ENCODE measurements at places on chromosomes 6 and 20.

DNA sequence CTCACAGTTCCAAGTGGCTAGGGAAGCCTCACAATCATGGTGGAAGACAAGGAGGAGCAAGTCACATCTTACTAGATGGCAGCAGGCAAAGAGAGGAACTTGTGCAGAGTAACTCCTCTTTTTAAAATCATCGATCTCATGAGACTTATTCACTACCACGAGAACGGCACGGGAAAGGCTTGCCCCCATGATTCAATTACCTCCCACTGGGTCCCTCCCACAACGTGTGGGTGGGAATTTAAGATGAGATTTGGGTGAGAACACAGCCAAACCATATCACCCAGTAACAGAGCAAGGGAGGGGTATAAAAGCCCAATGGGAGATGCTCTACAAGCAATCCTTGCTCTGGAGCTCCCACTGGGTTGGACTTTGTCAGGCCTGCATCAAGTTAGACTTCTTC, 80.4 kb downstream of the JPH2 start:
- no peak for DNase-seq

GRCh38 chr20:61287583-61288275, 35.7 kb downstream of the CDH4 start:
- DNase-seq = no peak

GRCh38 chr20:20435453-20435852, 67.5 kb downstream of the INSM1 start:
- DNase-seq = no peak

GRCh38 chr6:36594816-36595643, 868 bp downstream of the SRSF3 start:
- DNase-seq = no peak

- no peak for DNase-seq
Measured at GRCh38 chr6:47403801-47404200, 73.8 kb upstream of the CD2AP start.
